ENCODE measurements at places on chromosomes 4 and X.

DNA sequence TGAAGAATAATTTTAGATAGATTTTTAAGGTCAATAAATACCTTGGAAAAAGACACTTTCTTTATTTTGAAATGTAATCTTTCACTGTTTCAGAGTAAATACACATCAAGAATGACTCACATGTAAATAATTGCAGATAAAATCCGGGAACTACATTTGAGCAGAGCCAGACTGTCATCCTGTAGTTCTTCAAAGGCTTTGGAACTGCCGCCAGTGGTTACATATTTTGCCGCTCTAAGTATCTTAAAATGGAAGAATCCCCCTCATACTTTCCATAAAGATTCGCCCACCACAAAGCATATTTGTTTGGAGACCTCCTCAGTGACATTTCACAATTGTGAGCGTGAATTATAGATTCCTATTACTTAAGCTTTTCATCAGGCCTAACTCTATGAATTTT, 607.8 kb upstream of the ZFP42 start:
- DNase-seq, result no peak

DNA sequence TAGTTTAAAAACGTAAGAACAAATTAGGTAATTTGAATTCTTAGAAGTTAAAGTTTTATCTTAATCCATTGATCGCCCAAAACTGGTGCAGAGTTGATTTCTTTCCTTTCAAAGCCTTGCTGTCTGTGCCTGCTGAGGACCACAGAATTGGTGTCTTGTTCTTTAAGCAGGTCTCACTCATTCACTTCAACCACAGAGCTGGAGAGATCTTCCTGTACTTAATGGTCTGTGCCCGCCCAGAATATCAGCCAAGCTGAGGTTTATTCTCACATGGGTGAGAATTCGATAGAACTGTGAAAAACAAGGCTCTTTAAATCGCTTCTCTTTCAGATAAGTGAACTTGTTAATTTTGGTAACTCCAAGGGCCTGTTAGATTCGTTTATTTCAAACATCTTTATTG, 31.6 kb downstream of the DCUN1D4 start:
- DNase-seq, result no peak

DNA sequence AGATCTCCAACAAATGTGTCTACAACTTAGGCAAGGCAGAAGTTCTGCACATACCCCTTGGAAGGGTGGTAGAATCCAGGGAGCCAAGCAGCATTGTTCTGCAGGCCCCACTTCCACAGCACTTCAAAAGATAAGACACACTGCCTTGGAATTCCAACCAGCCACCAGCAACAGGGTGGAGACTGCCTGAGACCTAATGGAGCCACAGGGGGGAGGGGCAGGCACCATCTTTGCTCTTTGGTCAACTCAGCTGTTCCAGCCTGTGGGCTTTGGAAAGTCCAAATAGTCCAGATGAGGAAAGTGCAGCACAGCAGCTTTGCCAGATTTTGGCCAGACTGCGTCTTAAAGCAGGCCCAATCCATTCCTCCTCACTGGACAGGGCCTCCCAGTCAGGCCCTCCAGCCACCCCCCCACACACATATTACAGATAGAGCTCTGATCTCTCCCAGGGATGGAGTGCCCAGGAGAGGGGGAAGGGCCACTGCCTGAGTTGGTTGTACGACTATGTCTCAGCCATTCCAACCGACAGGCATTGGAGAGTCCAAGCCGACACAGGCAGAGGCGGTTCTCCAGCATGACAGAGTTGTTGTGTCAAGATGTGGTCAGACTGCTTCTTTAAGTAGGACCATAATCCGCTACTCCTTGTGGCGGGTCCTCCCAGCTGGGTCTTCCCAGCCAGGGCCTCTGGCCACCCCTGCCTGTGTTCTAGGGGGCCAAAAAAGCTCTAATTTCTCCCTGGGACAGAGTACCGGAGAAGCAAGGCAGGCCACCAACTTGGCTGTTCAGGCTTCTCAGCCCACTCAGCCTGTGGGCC, 42.5 kb upstream of the ANTXR2 start:
- DNase-seq, result no peak

DNA sequence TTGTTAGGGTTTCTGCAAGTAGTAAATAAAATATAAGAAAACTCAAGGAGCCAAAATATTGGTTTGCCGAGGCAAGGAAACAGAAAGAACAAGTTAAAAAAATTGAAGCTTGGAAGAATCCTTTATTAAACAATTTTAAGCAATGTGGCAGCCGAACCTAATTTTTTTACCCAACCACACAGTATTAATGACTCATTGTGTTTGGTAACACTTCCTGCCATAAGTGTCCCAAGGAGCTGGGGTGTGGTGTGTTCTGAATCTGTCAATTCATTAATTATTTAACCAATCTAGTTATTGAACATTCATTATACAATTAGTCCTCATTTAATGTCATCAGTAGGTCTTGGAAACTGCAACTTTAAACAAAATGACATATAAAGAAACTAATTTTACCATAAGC, 19.3 kb upstream of the CPE start:
- no peak for DNase-seq

GRCh38 chrX:97682991-97683840, 799.5 kb downstream of the RPA4 start:
- no peak for DNase-seq

DNA sequence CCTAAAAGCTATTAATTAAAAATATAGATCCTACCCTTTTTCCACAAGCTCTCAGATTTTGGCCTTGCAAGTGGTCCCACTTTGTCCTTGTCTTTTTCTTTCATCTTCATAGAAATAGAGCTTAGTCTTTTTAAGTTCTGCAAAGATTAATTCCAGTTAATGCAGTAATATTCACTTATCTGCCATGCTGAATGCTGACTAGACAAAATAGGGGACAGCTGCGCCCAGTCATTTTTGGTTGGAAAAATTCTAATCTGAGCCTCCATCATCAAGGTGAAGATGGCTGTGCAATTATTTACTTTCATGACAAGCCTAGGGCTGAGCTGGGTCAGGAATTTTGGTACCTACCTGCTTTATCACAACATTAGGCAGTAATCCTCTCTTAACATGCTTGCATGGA, 241.3 kb upstream of the CXorf66 start:
- DNase-seq, result no peak

GRCh38 chr4:63618883-63619718, 790.1 kb downstream of the TECRL start:
- no peak for DNase-seq

- no peak for DNase-seq
Measured at GRCh38 chr4:37663552-37663951, 22.6 kb downstream of the RELL1 start.

- DNase-seq, result no peak
Measured at GRCh38 chr4:141768954-141769353, 132.6 kb downstream of the IL15 start.

- no peak for DNase-seq
Measured at GRCh38 chrX:84611843-84612636, 109.8 kb upstream of the HDX start.

DNA sequence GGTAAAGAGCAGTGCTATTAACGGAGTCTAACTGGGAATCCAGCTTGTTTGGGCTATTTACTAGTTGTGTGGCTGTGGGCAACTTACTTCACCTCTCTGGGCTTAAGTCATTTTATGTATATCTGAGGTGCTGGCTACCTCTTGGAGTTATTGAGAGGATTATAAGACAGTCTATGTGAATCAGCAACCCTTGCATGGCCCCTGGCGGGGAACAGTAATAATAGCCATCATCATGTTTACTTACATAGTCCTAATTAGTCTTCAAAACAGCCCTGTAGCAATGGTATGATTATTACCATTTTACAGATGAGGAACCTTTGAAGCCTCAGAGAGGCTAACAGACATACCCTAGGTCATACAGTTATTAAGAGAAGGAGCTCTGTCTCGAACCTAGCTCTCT, 1.5 kb downstream of the HPRT1 start:
- no peak for DNase-seq

DNA sequence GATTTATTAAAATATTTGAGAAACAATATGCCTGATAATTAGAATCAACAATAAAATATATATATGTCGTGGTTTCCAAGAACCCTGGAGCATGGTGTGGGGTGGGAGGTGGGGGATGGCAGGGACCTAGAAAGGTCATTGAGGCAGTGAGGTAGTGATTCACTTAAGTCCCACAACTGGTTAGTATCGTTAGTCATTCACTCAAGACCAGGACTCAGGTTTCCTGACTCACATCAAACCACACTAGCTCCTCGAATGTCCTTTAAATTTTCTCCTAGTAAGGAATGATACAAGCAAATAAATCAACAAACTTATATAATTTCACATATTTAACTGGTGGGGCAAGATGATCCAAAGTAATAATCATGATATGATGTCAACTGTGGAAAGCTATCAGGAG, 158.8 kb upstream of the AADAT start:
- no peak for DNase-seq

DNA sequence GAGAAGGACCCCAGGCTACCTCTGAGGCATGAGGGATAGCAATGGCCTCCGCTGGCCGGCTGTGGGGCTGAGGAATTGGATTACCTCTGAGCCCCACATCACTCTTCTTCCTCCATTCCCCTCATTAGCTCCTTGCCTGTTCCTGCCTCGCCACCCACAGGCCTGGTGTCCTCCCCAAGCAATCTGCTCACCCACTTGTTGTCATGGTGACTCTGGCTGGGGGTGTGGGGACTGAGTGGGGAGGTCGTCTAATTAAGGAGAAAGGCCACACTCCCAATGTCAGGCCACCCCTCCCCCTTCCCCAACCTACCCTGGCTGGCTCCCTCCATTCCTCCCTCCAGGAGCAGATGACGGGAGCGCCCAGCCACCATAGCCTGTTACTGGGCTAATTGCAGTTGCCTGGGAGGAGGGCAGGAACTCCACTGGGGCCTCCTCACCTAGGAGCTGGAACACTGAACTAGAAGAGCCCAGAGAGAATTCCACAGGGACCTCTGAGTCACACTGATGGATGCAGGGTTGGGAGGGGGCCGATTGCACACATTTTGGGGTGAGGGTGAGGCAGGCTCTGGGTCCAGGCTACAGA, 20.7 kb downstream of the NALF2 start:
- no peak for DNase-seq

DNA sequence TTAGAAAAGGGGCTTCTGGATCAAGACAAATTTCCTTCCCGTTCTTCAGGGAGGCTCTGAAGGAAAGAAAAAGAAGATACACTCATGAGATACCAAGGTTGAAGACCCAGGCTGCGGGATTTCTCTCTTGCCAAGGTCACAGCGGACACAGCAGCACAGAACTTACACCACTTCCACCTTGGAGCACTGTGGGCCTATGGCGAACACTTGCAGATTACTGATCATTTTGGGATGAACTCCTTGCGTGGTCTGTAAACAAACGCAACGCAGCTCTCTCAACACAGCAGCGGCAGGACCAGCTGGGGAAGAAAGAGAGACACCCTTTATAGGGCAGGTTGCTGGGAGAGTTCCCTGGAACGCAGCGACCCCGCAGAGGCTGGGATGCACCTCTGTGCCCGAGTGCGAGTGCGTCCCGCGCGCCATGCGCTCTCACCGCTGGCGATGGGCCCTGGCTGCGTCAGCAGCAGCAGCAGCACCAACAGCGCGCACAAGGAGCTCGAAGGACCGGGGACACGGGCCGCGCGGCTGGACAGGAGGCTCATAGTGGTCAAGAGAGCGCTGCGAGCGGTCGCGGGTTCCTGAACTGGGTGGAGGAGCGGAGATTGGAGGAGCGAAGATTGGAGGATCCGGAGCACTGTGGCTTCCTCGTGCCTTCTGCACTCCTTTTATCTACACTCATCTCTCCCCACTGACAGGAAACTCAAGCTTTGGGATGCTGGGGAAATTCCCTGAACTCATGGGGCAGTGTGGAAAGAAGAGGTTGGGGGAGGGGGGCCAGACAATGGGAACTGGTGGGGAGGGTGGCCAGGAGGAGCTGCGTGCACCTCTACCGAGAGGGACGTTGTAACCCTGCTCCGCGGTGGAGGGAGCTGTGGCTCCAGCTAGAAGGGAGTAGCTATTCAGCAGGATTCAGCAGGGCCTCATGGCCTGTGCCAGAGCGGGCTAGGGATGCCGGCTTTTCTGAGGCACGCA, at the start of gene CXCL5:
Gene CXCL5 (minus strand): TSS at position 638 of the 972 bp plus-strand sequence. CDS start 96 bp downstream, at position 542.
- no peak for DNase-seq

DNA sequence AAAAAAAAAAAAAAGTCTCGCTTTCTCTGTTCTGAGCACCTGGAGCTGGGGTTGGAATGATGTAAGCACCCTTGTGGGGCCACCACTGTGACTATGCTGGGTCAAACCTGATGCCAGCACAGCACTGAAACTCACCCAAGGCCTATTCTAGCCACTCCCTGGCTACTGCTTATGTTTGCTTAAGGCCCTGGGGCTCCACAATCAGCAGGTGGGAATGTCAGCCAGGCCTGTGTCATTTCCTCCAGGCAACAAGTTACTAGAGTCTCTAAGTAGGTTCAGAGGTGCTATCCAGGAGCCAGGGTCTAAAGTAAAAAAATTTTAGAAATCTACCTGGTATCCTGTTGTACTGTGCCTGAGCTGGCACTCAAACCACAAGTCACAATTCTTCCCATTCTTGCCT, 1306.8 kb downstream of the STIM2 start:
- no peak for DNase-seq

- DNase-seq, result no peak
Measured at GRCh38 chr4:38785901-38786402, 3.2 kb upstream of the TLR10 start.

DNA sequence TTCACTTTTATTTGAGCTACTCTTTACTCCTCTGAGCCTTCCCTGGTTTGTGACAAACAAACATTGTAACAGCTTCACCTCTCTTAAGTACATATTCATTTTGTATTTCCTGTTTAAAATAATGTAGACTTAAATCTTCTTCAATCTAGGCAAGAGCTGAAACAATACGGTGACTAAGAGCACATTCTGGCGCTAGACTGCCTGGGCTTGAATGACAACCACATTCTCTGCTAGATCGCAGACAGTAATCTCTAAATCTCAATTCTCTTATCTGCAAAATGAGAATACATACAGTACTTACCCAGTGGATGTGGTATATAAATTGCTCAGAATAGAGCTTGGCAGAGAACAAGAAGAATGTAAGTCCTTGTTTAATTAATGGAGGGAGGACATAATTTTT, 144.8 kb downstream of the ARAP2 start:
- DNase-seq, result no peak

DNA sequence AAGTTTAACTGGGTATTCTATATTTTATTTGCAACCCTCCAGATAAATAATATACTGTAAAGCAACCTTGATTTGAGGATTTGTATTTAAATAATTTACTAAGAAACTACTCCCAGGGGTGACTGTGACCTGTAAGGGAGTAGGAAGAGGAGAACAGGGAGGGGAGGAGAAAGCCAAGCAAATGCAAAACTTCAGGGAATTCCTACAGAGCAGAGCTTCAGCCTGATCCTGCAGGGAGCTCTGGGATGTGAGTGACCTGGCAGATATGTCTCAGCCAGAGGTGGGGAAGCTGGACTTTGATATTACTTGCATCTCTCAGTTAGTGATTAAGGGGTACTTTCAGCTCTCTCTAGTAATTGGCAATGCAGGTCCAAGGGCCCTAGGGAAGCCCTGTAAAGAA, 302.0 kb downstream of the FRMPD4 start:
- no peak for DNase-seq

GRCh38 chr4:151198748-151199147, 78.2 kb upstream of the PRSS48 start:
- DNase-seq, result no peak

- DNase-seq, result no peak
Measured at GRCh38 chr4:138887741-138888140, 127.8 kb upstream of the NOCT start.
